Fibroblast of gingiva (primary cell): ENCODE measurements at places on chromosomes 5 and 9.

- DNase-seq, result peak; percentile 69
Measured at GRCh38 chr9:113011911-113012381, at the start of gene ZNF883. Gene ZNF883 (minus strand): TSS chr9:113012192.

DNA sequence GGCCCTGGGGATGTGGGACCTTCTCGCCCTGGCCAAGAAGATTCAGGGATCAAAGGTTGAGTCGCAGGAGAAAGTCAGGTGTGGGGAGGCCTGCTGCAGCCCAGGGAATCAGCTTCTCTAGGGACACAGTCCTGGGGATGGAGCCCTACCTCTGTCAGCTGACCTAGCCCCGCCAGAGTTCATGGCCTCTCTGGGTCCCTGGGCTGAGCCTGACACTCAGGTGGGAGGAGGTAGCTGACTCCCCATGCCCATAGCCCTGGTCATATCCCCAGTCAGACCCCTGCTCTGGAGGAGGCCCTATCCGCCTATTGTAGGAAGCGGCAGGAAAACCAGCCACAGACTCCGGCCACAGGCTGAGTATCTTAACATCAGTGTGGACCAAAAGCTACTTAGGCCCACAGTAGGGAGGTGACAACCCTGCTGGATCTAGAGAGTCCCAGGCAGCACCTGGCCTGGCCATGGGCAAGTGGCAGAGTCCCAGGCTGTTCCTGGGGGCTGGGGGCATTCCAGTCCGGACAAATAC, 15.0 kb upstream of the MRNIP start:
- no peak for DNase-seq

- DNase-seq, result peak; percentile 91
Measured at GRCh38 chr5:34674187-34674586, 18.1 kb downstream of the RAI14 start.

DNA sequence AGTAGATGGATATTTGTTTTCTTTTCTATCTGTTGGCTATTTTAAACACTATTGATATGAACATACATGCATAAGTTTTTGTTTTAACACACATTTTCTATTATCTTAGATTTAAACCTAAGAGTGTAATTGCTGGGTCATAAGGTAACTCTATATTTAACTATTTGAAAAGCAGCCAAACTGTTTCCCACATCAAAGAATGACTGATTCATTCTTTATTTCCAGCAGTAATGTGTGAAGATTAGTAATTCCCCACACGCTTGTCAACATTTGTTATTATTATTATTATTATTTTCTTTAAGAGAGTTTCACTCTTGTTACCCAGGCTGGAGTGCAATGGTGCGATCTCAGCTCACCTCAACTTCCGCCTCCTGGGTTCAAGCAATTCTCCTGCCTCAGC, 1495.8 kb downstream of the EFNA5 start:
- DNase-seq, result no peak

- DNase-seq, result no peak
Measured at GRCh38 chr5:14411216-14411615, 170.4 kb upstream of the OTULINL start.

- no peak for DNase-seq
Measured at GRCh38 chr9:78028926-78029325, 2.7 kb downstream of the GNAQ start.

- no peak for DNase-seq
Measured at GRCh38 chr5:128881502-128882018, 83.7 kb upstream of the SLC27A6 start.

GRCh38 chr9:111276431-111277128, 53.4 kb downstream of the OR2K2 start:
- no peak for DNase-seq

DNA sequence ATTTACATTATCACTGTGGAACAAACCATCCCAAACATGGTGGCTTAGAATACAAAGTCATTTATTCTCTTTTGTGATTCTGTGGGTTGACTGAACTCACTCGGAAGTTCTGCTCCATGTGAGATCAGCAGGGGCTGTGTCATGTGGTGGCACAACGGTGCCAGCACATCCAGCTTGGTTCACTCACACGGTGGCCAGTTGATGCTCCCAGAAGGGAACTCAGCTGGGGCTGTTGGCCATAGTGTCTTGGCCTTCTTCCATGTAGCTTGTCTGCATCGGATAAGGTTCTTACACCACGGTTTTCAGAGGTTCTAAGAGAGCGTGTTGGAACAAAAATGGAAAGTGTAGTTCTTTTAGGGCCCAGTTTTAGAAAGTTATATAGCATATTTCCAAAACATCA, 312.7 kb downstream of the DMRT2 start:
- no peak for DNase-seq

GRCh38 chr9:126009047-126009446, 261.9 kb downstream of the PBX3 start:
- DNase-seq, result no peak

DNA sequence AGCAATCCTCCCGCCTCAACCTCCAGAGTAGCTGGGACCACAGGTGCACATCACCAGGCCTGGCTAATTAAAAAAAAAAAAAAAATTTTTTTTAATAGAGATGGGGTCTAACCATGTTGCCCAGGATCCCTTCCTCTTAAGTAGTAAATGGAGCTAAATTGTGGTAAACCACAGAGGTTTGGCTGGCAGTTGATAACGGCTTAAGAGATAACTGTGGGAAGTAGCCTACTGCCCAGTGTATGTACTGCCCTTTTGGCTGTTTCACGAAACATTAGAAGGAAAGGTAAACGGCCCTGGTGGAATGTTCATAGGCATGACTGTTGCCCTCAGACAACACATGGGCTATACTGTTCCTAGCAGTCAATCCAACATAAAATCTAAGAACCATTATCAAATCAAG, 44.4 kb downstream of the HMGCR start:
- no peak for DNase-seq

GRCh38 chr5:145536133-145536532, 299.0 kb downstream of the PRELID2 start:
- no peak for DNase-seq

- DNase-seq, result no peak
Measured at GRCh38 chr9:16484180-16484579, 386.3 kb downstream of the BNC2 start.

- DNase-seq, result peak; percentile 56
Measured at GRCh38 chr9:38068701-38069628, at the start of gene SHB. Gene SHB (minus strand): TSS chr9:38069227. CDS start chr9:38068645, 582 bp downstream.

DNA sequence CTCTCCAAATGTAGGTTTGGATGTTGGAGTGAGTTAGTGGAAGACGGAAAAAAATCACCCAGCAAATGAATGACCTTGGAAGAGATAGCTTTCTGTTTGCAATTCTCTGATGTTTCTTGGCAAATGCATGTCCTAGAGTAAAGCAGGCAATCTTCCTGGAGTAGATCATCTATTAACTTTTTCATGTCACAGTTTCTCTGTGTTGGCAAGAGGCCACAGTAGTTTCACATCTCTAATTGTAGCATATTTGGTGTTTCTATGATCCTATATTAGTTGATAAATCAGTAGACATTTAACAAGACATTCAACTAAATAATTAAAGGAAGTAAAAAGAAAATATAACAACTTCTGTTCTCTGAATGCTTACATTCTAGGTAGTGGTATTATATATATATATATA, 138.2 kb upstream of the MINAR2 start:
- no peak for DNase-seq

- DNase-seq, result no peak
Measured at GRCh38 chr5:114390431-114390830, 28.6 kb downstream of the KCNN2 start.

GRCh38 chr9:137759649-137760321, 117.8 kb upstream of the CACNA1B start:
- DNase-seq, result no peak

- DNase-seq, result no peak
Measured at GRCh38 chr9:91678807-91679580, 255.4 kb upstream of the NFIL3 start.

GRCh38 chr9:134776080-134776796, 104.4 kb upstream of the FCN2 start:
- DNase-seq, result no peak

DNA sequence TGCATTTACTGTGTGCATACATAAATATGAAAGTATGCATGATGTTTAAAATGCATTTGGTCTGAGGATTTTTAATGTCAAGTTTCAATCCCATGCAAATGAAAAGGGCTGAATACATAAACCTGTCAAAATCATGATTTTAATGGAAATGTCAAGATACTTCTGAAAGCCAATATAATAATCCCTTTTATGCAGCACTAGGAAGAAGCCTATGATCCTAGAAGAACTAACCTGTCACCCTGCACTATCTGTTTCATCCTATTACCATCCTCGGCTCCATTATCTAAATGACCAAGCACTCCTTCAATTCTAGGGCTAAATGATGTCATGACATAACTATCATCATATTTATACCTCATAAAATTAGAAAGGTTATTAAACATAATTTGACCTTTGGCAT, 2229.4 kb upstream of the WWC1 start:
- no peak for DNase-seq

GRCh38 chr5:39757131-39757530, 332.4 kb upstream of the DAB2 start:
- DNase-seq, result no peak

GRCh38 chr5:5658889-5659465, 236.5 kb downstream of the ICE1 start:
- no peak for DNase-seq

DNA sequence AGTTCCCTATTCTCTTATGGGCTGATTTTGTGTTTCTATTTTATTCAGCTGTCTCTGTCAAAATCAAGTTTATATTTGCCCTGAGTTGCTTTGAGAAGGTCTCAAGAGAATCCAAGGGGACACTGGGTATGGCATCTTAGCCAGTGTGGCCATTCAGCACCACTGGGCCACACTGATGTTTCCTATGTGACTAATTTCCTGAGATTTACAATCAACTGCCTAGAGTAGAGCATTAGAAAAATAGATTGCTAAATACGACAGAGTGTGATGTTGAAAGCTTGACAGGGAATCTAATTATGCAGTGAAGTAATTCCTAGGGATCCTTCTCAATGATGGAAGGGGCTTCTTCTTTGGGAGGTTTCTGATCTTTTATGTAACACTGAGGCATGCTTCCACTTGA, 141.7 kb downstream of the SV2C start:
- DNase-seq, result no peak

GRCh38 chr9:71863631-71864030, 47.4 kb downstream of the ABHD17B start:
- peak; percentile 71 for DNase-seq

GRCh38 chr5:28766565-28767158, 1728.3 kb upstream of the CDH9 start:
- DNase-seq, result peak; percentile 2

DNA sequence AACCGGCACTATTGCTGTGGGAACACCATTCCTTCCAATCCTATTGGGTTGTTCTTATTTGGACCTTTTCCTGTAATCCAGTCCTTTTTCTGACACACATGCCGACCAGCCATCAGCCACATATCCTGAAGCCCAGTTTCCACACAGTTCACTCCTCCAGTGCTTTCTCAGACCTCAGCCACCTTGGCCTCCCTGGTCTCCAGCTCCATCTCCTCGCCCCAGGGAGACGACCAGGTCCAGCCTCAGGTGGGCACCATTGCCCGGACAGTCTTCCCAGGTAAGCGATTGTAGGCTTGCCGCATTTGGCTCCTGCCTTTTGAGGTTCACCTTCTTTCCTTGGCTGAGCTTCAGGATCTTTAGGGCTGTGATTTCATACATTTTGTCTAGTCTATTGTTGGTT, 15.2 kb upstream of the TERT start:
- no peak for DNase-seq

GRCh38 chr5:91183743-91184142, 199.4 kb downstream of the ARRDC3 start:
- DNase-seq, result no peak

DNA sequence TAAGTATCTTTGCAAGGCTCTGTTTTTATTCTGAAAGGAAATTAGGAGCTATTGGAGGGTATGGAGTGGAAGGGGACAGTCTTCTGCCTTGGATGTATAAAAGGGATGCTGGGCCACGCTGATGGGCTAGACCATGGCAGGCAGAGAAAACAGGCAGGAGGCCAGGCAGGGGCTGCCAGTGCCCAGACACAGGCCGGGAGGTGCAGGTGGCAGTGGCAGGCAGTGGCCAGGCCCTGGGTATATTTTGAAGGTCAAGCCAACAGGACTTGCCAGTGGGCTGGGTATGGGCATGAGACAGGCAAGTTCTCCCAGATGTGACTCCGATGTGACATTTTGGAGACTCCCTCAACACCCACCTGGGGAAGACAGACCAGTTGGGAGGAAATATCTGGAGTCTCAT, 131.9 kb downstream of the KCNIP1 start:
- DNase-seq, result no peak

DNA sequence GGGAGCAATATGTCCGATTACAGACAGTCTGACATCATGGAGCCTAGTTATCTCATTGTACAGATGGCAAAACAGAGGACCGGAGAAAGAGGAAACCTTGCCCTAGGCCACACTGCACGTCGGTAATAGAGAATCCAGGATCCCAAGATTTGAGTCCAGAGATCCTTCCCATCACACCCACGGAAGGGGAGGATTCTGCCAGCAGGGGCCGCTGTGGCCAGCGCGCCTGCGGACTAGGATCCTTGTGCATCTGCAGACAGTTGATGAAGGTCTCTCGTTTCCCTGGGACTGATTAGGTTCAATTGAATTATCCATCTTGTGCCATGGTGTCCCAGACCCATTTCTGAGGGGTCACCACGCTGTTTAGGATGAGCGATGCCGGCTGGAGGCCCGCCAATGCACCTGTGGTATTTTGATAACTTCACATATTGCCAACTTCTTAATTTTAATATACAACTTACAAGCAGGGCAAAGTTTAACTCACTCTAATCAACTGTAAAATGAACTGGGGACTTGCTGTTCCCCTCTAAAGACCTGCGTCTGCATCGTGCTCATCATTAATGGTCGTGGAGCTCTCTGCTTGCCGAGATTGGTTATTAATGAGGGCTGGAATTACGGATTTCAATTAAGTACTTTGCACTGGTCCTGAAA, 592.7 kb upstream of the BRINP1 start:
- no peak for DNase-seq

GRCh38 chr9:135216236-135216635, 128.8 kb downstream of the OLFM1 start:
- DNase-seq, result no peak

DNA sequence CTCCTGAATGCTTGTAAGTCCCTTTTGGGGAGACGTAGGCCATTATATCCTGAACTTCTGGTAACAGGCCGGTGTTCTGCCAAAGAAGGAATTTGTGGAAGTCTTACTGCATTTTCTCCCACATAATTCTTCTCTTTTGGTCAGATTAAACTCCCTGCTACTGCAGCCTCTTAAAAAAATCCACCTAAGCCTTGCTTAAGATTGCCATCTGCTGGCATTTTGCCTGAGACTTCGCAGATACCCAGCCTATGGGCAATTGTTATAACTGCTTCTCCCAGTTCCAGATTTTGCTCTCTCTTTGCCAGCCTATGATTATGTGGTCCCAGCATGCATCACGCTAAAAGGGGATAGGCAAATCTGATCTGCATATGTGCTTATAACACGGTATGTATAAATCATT, 391.6 kb upstream of the CHD1 start:
- no peak for DNase-seq

GRCh38 chr5:141094481-141095262, at the start of gene PCDHB2:
Gene PCDHB2 (plus strand): TSS chr5:141094615. CDS start chr5:141094791, 176 bp downstream.
- no peak for DNase-seq

GRCh38 chr9:132702254-132702653, 32.0 kb downstream of the GTF3C4 start:
- DNase-seq, result no peak

- no peak for DNase-seq
Measured at GRCh38 chr5:37721447-37721871, 118.4 kb downstream of the GDNF start.

GRCh38 chr9:125505988-125506438, 201.0 kb downstream of the MAPKAP1 start:
- no peak for DNase-seq

GRCh38 chr9:109652112-109652511, 127.9 kb upstream of the PALM2AKAP2 start:
- no peak for DNase-seq
